ENCODE measurements at places on chromosomes 6 and 20.

- DNase-seq, result no peak
Observed at GRCh38 chr6:170147832-170148708, 142.8 kb downstream of the DLL1 start.

DNA sequence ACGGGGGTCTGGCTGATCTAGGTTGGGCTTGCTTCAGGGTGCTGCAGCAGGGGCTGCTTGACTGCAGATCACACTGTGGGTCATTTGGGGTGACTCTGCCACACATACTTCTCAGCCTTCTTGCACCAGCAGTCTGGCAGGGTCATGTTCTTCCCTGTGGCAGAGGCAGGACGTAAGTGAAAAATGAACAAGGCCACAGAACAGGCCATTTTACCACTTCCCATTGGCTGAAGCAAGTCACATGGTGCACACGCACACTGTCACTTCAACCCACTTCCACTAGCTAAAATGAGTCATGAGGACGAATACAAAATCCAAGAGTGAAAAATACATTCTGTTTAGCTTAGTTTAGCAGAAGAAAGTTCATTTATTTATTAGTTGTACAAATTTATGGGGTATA lies 168.6 kb upstream of the GGTLC1 start:
- DNase-seq, result no peak

DNA sequence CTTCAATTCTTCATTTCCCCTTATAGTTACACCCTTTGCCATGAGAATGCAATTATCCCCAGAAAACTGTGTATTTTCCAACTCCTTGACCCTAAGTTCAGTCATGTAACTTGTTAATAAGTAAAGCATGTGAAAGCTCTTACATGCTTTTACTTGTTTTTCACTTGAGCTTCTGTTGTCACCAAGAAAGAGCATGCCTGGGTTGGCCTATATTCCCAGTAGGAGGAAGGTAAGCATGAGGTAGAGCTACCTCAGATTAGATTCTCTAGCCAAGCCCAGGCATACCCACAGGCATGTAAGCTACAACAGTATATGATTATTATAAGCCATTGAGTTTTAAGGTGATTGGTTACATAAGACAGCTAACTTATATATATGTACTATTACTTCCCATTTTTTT lies 101.7 kb upstream of the SMLR1 start:
- no peak for DNase-seq

GRCh38 chr6:131414956-131415355 lies 158.1 kb upstream of the ARG1 start:
- no peak for DNase-seq

GRCh38 chr20:58361481-58362205 lies 27.4 kb upstream of the VAPB start:
- DNase-seq, result peak; percentile 50

DNA sequence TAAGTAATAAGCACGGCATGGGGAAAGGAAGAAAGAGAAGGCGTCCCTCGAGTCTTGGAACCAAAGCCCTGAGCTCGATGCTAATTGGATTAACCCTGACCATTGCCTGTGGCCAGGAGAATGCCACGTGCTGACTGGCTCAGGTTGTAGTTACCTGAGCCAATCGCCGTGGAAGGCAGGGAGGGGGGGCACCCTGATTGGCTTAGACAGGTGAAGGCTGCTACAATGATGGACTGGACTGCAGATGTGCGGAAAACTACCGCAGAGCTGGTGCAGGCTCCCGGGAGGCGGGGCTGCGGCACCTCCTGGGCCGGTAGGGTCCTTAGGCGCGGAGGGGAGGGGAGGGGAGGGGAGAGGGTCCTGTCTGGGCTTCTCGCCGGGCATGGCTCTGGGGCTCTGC lies 121.3 kb downstream of the TFAP2C start:
- no peak for DNase-seq

- no peak for DNase-seq
Observed at GRCh38 chr6:71476872-71477271, 188.3 kb downstream of the OGFRL1 start.

Data from right hindlimb (tissue), 1 donor.